ENCODE measurements at places on chromosomes 13 and 19.

DNA sequence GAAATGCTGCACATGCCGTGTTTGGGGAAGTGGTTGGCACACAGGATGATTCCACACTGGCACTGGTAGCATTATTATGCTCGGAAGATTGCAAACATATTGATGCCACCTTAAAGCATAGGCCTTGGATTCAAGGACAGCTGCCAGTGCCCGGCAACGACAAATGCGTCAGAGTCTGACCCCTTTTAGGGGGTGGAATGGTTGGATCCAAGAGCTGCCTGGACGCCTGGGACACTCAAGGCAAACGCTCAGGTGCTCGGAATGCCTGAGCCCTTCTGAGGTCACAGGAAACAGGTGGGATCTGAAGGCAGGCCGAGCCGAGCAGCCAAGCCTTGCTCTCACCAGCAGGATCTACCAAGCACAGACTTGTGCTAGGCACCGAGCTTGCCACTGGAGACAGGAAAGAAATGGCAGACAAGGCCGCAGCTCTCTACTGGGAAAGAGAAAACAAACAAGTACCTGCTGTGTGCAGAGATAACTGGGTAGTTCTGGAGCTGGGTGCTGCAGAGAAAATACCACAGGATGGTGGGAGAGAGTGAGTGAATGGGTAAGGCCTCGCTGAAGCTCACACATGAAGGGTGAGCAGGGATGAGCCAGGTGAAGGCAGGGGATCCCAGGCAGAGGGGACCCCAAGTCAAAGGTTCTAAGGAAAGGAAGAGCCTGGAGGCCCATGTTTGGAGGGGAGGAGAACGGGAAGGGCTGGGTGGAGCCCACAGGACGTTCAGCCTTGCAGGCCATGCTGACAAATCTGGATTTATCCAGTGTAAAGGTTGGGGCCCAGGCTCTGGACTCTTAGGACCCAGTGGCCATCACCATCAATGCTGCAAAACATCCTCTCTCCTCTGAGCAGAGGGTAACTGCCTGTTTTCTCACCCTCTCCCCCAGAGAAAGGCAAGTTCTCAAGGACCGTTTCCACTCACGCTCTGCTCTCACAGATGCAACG is 9.2 kb downstream of the RANBP3 start:
- no peak for DNase-seq

DNA sequence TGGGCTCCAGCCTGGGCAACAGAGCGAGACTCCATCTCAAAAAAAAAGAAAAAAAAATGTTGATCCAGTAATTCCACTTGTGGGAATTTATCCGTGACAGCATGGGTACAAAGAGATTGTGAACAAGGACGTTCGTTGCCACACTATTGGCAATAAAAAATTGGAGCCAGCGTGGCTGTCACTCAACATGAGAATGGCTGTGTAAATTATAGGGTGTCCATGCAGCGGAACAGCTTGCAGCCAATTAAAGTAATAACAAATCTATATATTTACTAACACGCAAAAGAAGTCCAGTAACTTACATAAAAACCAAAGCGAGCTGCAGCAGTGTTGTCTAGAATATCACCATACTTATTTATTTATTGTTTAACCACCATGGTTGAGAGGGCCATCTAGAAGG is 19.3 kb downstream of the DPF1 start:
- no peak for DNase-seq

DNA sequence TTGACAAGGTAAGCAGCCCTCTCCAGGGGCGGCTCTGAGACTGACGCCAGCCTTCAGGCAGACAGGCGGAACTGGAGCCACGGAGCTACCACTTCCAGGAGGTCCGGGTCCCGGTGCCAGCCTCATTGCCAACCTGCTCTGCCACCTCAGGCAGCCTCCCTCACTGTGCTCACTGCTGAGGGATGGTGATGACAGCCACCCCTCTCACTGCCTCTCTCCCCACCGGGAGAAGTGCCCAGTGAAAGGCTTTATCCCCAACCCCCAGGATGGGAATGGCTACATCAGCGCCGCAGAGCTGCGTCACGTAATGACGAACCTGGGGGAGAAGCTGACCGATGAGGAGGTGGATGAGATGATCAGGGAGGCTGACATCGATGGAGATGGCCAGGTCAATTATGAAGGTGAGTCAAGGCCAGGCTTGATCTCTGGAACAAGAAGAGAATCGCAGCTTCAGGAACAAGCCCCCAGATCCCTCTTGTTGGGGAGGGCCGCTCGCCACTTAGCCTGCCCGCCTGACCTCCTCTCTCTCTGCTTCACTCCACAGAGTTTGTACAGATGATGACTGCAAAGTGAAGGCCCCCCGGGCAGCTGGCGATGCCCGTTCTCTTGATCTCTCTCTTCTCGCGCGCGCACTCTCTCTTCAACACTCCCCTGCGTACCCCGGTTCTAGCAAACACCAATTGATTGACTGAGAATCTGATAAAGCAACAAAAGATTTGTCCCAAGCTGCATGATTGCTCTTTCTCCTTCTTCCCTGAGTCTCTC is 7.6 kb downstream of the CALM3 start:
- DNase-seq = no peak

DNA sequence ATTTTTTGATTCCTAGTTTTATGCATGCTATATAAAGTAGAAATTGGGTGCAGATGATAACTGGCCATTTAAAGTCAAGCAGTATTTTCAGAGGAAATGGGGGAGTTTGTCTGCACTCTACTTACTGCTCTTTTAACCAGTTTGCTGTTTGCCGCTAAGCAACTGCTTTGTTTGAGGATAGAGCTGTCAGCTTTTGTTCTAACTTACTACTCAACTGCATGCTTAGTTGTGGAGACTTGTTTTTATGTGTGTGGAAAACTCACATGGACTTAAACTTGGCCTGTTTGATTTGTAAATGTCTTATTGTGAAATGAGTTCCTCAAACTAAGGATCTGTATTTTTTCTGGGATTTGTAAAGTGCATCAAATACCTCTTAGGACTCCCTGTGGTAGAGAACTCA is 591.1 kb downstream of the PCDH9 start:
- DNase-seq = no peak

GRCh38 chr19:9786342-9786741 is 17.8 kb upstream of the ZNF846 start:
- DNase-seq = no peak

DNA sequence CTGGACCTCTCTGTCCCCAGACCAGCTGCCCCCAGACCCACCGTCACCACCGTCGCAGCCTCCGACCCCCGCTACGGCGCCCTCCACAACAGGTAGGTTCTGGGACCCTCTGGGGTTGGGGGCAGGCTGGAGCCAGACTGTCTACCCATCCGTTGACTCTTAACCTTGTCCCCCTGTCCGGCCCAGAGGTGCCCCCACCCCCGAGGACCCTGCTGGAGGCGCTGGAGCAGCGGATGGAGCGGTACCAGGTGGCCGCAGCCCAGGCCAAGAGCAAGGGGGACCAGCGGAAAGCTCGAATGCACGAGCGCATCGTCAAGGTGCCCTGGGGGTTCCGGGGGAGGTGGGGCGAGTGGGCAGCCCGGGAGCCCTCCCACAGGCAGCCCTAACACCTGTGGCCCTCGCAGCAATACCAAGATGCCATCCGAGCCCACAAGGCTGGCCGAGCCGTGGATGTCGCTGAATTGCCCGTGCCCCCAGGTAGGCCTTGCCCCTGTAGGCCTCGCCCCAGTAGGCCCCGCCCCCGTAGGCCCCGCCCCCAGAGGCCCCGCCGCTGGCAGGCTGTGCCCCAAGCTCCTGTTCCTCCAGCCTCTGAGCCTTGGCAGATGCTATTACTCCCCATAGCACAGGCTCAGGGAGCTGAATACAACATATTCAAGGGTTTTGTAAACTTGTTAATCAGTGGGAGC is 12.9 kb downstream of the CC2D1A start:
- DNase-seq = no peak
